Activated CD4-positive, alpha-beta T cell treated with anti-CD3 and anti-CD28 coated beads, Interleukin-2, amount 10 ng/mL, durations not matched to agents 24 days and 14 days (primary cell): ENCODE measurements at places on chromosomes 1 and 21.

DNA sequence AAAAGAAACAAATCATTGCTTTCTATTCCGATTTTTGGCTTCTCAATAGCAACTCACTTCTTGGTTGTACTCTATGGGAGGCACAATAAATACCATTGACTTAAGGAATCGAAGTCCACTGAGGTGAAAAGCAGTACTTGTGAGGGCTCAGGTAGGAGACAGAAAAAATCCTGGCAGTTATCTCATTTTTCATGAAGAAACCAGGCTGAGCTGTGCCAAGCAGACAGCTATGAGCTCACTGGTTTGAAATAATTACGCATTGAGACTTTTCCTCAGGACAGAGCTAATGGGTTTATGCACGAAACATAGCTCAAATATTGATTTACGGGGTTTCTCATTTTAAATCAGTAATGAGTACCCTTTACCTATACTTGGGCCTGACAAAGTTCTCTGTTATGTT lies 18.5 kb downstream of the COLGALT2 start:
- DNase-seq: no peak

DNA sequence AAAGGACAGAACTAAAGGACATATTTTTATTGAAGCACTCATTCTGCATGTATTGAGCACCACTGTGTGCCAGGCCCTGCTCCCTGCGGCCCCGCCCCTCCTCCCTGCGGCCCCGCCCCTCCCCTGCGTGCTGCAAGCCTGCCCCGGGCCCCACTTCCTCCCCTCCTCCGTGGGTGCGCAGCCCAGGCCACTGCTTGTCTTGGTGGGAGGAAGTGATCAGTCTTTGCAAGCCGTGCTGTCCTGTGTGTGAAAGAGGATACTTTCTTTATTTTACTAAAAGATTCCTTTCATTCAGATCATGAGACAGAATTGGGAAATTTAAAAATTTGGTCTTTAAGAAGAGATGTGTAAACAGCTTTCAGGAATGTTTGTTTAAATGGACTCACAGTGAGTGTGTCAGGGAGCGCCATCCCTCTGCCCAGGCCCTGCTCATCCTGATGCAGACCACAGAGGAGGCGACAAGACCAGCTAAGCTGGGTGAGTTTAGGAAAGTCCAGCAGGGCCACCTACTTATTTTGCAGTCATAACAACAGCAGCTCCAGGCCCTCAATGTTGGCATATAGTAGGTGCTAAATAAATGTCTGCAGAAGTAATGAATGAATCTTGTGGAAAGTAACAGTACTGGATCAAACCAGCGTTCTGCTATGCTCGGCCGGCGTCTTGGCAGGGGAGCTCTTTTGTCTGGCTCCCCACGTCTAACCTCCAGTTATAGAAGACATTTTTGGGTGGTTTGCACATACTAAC lies 88.3 kb upstream of the SELENON start:
- DNase-seq: peak; percentile 80

- DNase-seq: no peak
Measured at GRCh38 chr1:28062806-28063205, 25.6 kb downstream of the EYA3 start.

- DNase-seq: no peak
Measured at GRCh38 chr1:191890433-191891088, 267.7 kb upstream of the RGS18 start.

DNA sequence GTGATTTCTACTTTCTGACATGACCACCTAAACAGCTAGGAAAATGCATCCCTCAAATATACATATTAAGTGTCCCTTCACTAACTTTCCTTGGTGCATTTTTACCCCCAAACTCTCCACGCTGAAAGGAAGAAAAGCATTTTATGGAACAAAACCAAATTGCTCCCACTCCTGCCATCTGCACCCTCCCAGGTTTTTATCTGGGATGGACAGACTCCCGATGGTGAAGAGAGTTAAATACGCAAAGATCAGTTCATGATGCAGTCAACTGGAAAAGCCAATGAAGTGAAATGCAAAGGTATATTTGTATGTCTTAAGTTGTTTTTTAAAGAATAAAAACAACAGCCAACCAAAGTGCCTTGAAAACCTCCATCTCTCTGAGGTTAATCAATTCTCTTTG lies 2.7 kb downstream of the DSTYK start:
- no peak for DNase-seq

DNA sequence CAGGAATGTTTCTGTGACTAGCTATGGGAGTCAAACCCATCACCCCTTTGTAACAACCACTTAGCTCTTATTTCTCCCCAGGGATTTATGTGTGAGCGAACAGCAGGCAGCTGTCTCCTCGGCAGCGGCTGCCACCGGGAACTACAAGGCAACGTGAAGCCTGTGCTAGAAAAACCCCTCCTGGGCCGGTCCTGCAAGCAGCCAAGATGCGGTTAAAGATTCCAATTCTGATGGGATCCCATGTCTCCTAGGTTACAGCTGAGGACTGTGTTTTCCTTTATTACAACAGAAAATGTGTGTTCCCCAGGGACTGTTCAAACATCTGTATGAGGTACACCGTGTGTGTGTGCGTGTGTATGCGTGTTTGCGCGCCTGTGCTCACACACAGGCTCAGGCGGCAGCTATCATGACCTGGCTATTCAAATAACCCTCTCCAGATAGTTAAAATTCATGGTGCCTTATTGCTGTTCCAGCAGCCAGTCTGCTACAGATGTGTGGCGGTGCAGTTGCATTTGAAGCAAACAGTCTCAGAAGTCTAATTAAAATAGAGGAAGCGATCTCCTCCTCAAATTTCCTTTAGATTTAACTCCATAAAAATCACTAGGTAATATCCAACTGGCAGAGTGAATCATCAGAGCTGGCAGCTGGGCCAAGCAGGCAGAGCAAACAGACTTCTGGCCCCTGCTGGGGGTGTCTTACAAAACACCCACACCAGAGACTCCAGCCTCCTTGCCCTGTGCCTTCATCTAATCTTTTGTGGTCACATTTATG lies 68.0 kb downstream of the LMX1A start:
- no peak for DNase-seq

GRCh38 chr1:2624735-2625300 lies 8.0 kb downstream of the MMEL1 start:
- no peak for DNase-seq

DNA sequence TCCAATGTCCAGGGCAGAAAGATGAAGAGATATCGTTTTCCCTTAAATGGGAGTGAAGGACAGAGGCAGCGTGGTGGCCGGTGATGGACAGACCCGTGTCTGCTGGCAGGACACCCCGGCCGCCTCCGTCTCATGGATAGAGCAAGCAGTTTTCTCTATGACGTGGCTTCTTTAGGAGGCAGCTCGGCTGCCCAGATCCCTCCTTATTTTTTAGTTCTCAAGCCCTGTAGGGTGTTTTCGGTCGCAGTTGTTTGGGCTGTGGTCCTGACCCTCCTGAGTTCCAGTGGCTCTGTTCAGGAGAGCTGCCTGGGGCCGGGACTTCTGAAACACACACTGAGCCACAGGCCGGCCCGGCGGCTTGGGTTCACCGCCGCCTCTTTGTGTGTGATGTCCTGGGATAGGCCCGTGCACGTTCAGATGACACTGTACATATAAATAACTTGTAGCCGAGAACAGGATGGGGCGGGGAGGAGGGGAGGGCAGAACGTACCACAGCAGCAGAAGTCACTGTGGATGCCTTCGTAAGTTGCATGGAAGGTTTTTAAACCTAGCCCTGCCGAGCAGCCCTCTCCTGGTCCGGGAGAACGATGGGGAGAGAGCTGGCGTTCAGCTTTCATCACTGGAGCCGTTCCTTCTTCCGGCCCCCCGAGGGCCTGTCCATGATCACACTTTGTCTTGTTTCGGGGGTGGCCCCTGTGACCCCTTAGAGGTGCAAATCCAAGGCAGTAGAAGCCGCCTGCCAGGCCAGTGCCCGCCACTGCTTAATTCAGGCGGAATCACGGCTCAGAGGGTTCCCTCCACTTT lies 65.2 kb downstream of the SIK1 start:
- DNase-seq: peak; percentile 86

DNA sequence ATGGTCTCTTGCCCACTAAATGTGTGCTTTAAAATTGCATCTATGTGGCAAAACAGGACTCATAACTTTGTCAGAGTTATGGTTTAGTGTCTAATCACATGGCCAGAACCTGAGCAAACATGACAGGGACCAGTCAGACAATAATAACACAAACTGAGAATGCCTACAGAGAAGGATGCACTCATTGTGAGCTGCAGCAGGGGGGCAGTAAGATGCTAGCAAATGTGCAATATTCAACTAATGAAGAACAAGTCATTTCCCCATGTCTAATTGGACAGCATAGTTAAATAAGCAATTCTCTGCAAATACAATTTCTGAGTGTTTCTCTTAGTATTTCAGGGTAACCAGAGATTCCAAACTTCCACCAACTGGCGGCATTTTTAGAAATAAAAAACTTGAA lies 30.8 kb downstream of the SPAG17 start:
- DNase-seq: no peak

- no peak for DNase-seq
Measured at GRCh38 chr1:154664331-154665002, 56.5 kb upstream of the ADAR start.

- no peak for DNase-seq
Measured at GRCh38 chr1:24186031-24186710, 918 bp downstream of the IFNLR1 start.

DNA sequence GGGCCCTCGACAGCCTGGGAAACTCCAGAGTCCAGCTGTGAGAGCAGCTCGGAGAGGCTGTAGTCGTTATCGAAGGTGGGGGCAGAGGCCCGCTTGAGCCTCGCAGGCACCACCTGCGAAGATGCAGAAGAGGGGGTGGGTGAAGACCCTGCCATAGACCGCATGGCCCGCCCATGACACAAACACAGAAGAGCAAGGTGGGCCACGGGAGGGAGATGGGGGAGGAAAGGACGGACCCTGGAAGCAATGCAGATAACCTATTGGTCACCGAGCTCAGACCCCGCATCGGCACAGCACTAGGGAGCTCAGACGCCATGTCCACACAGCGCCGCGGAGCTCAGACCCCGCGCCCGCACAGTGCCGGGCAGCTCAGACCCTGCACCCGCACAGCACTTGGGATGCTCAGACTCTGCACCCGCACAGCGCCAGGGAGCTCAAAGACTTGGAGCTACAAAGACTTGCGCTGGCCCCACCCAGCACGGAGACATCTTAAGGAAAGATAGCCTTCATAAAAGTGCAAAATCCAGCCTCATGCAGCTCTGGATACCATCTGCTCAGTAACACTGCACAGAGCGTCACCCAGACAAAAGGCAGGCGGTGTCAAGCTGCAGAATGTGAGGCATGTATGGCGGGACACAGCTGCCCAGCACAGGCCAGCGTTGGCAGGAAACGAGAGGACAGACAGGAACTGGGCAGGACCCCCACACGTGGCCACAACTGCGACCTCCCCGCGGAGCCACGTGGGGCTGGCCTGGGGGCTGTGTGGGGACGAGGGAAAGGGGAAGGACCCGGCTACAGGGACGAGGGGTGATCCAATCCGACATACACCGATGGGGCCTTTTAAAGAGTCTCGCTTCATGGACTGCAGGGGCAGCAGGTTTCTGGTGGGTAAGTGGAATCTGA lies 22.6 kb downstream of the RIPK4 start:
- DNase-seq: no peak

GRCh38 chr1:2555634-2556276 lies 416 bp upstream of the TNFRSF14 start:
- peak; percentile 93 for DNase-seq

DNA sequence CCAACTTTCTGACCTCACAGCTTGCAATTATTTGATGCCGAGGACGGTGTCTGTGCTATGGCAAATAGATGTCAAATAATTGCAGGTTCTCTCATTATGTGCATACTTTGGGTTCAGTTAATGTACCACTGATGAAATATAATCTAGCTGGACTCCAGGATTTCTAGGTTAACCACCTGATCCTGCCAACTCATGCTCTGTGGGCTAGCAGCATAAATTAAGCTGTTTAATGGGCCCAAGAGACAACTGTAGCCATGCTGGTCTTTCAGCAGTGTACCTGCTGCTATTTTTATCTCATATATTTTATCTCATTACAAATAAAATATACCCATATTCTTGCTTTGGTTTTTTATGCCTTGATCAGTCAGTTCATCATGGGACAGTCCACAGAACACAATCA lies 43.3 kb upstream of the HP1BP3 start:
- no peak for DNase-seq

GRCh38 chr1:43282220-43283195 lies 2.9 kb downstream of the C1orf210 start:
- no peak for DNase-seq

DNA sequence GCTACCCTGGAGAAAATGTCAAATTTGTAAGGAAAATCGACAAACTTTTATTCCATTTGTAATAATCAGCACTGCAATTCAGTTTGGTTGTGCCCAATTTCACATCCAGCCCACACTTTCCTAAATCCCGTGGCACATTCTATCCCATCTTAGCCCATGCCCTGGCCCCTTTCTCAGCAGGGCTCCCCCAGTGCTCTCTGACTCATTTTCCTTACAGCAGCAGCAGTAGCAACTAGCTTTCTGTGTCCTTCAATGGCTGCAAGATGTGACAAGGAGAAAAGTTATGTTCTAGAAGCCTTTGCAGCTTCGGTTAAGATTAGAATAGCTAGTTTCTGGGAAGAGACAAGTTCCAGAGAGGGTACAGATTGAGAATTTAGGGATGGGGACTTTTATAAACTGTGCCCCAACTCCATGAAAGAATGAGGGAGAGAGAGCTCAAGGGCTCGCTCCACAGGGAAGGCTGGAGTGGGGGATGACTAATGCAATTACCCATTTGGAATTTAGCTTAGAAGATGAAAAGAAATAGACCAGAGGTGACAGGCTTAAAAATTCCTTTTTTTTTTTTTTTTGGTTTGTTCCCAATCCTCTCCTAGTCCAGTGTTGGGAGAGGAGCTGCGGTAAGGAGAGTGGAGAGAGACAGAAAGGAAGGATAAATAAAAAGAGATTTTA lies 47.0 kb upstream of the POU2F1 start:
- DNase-seq: no peak

GRCh38 chr1:67368046-67368514 lies 60.4 kb downstream of the IL12RB2 start:
- DNase-seq: no peak

DNA sequence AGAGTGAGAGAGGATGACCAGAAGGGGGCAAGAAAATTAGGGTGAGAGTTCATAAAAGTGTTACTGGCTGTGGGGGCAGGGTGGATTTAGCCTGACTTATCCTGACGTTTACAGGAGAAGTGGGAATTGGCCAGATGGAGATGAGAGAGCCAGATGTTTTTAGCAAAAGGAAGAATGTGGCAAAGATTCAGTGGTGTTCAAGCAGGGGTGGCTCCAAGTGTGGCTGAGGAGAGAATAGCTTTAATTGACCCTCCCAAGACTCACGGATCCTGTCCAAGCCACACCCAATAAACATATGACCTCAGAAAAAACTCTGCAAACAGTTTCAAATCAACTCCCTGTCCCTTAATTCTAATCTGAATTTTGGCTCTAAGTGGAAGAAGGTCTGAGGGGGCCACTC lies 35.2 kb upstream of the EDEM3 start:
- DNase-seq: no peak

DNA sequence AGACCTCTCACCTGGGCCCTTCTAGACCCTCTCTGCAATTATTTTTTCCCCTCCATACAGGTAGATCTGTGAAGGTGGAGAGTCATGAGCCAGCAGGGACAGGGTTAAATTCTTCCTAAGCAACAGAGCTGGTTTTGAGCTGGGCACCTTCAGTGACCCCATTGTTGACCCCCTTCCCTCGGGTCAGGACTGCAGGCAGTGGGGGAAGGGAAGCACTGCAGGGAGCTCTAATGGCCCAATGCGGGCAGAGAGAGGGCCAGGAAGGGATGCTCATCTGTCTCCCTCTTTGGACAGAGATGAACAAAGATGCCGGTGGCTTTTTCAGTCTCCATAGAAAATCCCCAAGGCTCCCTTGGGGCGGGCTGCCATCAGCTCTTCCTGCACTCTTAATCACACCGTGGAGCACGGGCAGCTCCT lies 21.4 kb downstream of the SOX13 start:
- no peak for DNase-seq

GRCh38 chr1:186595969-186596368 lies 84.3 kb downstream of the PTGS2 start:
- DNase-seq: no peak
